Endothelial cell (in vitro differentiated cells): ENCODE measurements at places on chromosomes 2 and 18. TPM values are rescaled to one million over a fixed set of nuclear protein-coding genes. Genes with fewer than 3 reads are reported as not detected.

GRCh38 chr18:48813321-48813720 is 137.4 kb downstream of the SMAD7 start:
- H3K4me1 ChIP-seq: peaks cover 3% of the 10 kb centered on the region
- peaks cover 10% of the 10 kb centered on the region for H3K36me3 ChIP-seq
- no peak overlapping the region for H3K27ac ChIP-seq
- no peaks in the 10 kb centered on the region for H3K27me3 ChIP-seq

DNA sequence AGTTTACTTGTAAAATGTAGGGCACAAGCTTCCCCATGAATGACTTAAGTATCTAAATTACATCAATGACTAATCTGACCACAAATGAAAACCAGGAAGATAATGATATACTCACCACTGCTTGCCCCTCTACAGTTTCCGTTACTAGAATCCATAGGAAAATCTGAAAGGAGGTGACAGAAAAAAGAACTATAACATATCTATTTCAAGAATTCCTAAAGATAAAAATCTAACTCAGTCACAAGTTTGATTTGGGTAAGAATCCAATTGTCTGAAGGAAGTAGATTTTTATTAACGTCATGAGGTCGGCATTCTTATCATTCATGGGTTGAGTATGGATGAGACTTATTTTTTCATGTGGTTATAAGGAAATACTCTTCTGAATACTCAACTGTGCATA is 7.8 kb downstream of the FRZB start:
- DNase-seq: no peak
- H3K4me1 ChIP-seq: peaks cover 22% of the 10 kb centered on the region
- no peaks in the 10 kb centered on the region for H3K27me3 ChIP-seq
- H3K27ac ChIP-seq: no peak overlapping the region
- H3K4me3 ChIP-seq: no peak overlapping the region

HOXD3 gene
- 4.1 TPM for total RNA-seq

DNA sequence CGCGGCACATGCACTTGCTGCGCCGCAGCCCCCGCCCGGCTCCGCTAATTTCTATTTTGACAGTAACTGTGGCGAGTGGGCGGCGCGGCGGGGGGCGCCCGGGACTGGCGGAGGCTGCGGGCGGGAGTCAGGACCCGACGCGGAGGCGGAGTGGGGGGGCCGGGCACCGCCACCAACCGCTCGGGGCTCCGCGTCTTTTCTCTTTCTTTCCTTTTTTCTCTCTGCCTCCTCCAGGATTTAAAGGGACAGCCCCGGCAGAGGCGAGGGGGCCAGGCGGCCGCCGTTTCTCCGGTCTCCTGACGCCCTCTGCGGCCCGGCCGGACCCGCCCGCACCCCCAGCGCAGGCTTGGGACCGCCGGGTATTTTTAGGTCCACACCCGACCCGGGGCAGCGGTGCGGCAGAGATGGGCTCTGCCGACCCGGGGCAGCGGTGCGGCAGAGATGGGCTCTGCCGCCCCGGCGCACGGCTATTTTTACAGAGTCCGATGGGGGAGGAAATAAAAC is 460 bp upstream of the ZBTB7C start:
- H3K4me3 ChIP-seq: no peak overlapping the region
- peak; percentile 25 for DNase-seq
- H3K4me1 ChIP-seq: peaks cover 7% of the 10 kb centered on the region
- peaks cover 34% of the 10 kb centered on the region for H3K27me3 ChIP-seq

DNA sequence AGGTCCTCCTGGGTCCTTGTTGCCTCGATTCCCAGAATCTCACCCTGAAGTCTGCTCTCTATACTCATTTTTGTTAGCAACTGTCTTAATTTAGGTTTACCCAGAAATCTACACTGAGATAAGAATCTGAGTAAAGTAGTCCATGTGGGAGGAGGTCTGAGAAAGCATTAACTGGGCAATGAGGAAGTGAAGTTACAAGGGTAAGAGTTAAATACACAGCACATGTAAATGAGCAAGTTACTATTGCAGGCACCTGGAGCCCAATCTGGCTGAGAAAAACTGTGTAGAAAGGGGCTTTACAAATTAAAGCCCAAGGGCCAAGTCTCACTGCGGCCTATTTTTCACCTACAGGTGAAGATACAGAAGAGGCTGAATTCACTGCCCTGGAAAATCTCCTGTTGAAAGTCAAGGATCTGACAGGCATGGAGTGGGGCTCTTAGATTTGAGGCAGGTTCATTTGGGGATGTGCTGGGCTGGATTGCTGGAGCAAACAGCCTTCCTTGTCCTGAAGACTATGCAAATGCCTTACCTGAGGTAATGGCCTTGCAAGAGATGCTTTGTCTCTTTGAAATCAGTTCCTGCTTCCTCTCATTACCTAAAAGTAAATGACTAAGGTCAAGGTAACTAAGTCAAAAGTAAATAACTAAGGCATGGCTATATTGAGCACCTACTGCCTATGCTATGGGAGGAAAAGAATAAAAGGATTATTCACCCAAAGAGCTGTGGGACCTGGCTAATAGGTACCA is 84.4 kb upstream of the DYNAP start:
- H3K4me3 ChIP-seq: no peak overlapping the region
- no peaks in the 10 kb centered on the region for H3K27me3 ChIP-seq
- no peaks in the 10 kb centered on the region for H3K4me1 ChIP-seq
- DNase-seq: no peak
- no peak overlapping the region for H3K27ac ChIP-seq

GRCh38 chr18:14179306-14179705 is 47.1 kb upstream of the ZNF519 start:
- peak overlapping the region; percentile 47 for H3K4me3 ChIP-seq
- H3K27ac ChIP-seq: no peak overlapping the region
- no peaks in the 10 kb centered on the region for H3K4me1 ChIP-seq
- no peaks in the 10 kb centered on the region for H3K36me3 ChIP-seq

CAVIN2 gene
- 4.4 TPM for total RNA-seq

DNA sequence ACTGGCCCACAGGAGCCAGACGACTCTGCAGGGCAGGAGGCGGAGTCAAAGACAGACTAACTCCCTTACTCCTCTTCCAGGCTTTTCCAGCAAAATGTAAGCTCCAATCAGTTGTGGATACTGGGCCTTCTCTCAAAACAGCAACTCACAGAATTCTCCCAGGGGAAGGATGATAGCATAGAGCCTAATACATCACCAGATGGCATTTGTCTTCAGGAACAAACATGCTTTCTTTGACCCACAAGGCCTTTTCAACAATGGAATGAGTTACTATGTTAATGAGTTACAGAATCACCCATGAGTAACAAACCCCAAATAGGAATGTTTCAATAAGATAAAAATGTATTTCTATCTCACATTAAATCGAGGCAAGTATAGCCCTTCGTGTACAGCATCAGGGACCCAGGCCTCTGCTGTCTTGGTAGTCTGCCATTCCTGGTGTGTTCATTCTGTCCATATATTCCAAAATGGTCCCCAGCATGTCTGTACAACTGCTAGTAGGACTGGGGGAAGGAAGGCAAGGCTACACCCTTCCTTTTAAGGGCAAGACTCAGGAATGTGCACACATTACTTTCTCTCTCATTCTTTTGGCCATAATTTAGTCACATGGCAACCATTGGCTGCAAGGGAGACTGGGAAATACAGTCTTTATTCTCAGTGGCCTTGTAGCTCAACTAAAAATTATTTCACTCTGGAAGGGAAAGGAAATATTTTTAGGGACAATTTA is 76.4 kb downstream of the BOD1L2 start:
- H3K27ac ChIP-seq: no peak overlapping the region
- DNase-seq: no peak
- no peaks in the 10 kb centered on the region for H3K36me3 ChIP-seq
- H3K4me1 ChIP-seq: peaks cover 3% of the 10 kb centered on the region
- H3K27me3 ChIP-seq: no peaks in the 10 kb centered on the region

GRCh38 chr2:11097854-11098387 is 57.3 kb upstream of the SLC66A3 start:
- no peaks in the 10 kb centered on the region for H3K36me3 ChIP-seq
- no peak for DNase-seq
- H3K4me1 ChIP-seq: peaks cover 2% of the 10 kb centered on the region
- H3K27me3 ChIP-seq: peaks cover 6% of the 10 kb centered on the region

RAMP1 gene
- total RNA-seq: 2.2 TPM

GRCh38 chr2:9095690-9096089 is 92.2 kb upstream of the MBOAT2 start:
- H3K27me3 ChIP-seq: peaks cover 2% of the 10 kb centered on the region
- H3K4me1 ChIP-seq: peaks cover 7% of the 10 kb centered on the region
- H3K27ac ChIP-seq: no peak overlapping the region
- H3K4me3 ChIP-seq: no peak overlapping the region

DNA sequence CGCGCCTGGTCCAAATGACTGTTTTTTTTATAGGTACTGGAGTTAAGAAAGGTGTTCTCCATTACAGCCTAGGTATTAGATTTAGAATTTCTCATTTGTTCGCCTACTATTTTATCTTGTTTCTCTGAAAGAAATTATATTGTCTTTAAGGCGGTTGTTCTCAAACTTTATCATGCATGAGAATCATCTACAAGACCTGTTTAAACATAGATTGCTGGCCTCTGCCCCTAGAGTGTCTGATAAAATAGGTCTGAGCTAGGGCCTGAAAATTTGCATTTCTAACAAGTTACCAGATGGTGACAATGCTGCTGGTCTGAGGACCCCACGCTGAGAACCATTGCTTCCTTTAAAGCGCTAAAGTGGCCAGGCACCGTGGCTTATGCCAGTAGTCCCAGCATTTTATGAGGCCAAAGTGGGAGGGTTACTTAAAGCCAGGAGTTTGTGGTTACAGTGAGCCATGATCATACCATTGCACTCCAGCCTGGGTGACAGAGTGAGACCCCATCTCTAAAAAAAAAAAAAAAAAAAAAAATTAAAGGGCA is 34.0 kb upstream of the RNF138 start:
- H3K36me3 ChIP-seq: no peaks in the 10 kb centered on the region
- H3K4me1 ChIP-seq: no peaks in the 10 kb centered on the region
- peaks cover 1% of the 10 kb centered on the region for H3K27me3 ChIP-seq
- H3K27ac ChIP-seq: no peak overlapping the region

- peak overlapping the region; percentile 16 for H3K27ac ChIP-seq
- H3K27me3 ChIP-seq: peaks cover 5% of the 10 kb centered on the region
- peaks cover 3% of the 10 kb centered on the region for H3K36me3 ChIP-seq
- DNase-seq: peak; percentile 18
- H3K4me1 ChIP-seq: peaks cover 12% of the 10 kb centered on the region
Observed at GRCh38 chr2:232276084-232276732, 102.3 kb upstream of the ALPP start.

ERBB4 gene
- 0.36 TPM for total RNA-seq

DNA sequence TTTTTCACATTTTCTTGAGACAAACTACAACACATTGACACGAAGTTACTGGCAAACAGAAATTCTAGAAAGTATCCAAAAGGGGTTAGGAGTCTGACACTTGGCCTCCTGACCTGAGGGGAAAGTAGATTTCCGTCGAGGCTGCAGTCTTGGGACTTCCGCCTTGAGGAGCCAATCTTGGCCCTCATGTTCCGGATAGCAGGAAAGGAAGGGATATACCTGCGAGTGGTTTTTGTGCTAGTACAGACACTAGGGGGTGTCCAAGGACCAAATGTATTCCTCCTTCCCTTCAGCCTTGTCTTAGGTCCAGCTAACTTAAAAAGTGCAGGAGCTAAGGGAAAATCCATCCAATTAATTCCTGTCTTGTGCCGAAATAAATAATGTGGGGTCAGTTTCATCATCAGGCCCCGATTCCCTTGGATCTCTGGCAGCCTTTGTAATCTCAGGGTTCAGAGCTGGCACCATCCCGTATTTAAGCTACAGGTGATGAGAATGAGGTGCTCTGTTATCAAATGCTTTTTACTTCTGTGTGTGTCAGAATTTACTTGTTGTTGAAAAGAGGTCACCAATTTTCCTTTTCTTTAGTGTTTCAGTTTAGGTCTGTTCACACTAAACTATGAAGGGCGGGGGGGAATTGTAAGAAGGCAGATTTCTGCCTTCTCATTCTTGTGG is 330.2 kb upstream of the FANCL start:
- no peaks in the 10 kb centered on the region for H3K4me1 ChIP-seq

GRCh38 chr2:55936351-55936750 is 12.8 kb upstream of the EFEMP1 start:
- H3K27ac ChIP-seq: no peak overlapping the region
- no peaks in the 10 kb centered on the region for H3K36me3 ChIP-seq
- DNase-seq: no peak
- H3K4me3 ChIP-seq: no peak overlapping the region
- H3K4me1 ChIP-seq: no peaks in the 10 kb centered on the region
